ENCODE measurements at places on chromosomes 2 and 18.

DNA sequence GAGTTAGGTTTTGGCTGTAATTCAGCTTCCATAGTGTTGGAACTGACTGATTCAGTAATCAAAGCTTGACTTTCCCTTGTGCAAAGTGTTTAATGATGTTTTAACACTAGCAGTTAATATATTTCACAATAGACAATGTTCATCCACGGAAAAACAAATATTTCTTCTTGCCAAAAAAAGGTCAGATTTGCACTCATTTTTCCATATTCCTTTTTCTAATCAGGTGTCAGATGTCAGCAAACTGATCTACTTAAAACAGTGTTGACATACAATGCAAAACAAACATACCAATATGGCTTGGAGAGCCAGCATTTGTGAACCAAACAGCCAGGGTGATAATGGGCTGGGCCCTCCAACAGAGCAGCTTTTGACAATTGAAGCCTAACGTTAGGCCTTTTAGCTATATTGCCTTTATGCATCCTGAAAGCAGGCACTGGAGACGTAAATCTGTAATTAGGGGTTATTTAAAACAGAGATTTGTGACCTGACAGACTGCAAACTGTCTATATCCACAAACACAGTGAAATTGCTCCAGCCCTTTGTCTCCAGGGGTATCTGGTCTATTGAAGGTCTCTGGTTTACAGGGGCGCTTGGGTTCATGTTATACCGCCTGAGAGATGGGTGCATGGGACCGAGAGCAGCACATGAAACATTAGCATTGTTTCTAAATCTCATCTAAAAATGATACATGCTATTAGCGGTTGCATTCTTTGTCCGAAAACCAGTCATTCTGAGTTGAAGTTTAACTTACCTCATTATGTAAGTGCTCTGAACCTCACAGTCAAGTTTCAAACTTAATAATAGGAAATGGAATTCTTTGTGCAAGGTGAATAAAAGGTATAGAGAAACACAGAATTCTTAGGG lies 7.1 kb upstream of the CDCA7 start:
- no peak overlapping the region for H3K27ac ChIP-seq
- H3K4me1 ChIP-seq = no peaks in the 10 kb centered on the region
- no peak overlapping the region for H3K4me3 ChIP-seq
- peaks cover 27% of the 10 kb centered on the region for H3K27me3 ChIP-seq

- no peaks in the 10 kb centered on the region for H3K36me3 ChIP-seq
- H3K27me3 ChIP-seq = peaks cover 2% of the 10 kb centered on the region
- no peak overlapping the region for H3K4me3 ChIP-seq
Observed at GRCh38 chr2:161578998-161579397, 45.2 kb upstream of the SLC4A10 start.

DNA sequence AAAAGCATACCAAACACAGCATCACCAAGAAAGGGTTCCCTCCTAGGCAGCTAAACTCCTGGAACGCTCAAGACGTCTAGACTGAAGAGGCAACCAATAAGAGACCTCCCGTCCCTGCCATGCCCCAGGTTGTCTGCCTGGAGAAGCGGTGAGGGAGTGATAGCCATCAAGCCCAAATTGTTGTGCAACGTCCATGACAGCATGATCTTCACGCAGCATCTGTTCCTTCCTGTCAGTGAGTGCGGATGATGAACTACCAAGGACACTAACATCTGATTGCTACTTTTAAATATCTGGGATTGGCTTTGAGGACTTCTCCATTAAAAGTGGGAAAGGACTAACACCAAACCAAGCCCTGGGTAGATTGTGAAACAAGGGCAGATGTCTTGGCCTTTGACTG lies 149.7 kb downstream of the TXNL1 start:
- H3K4me1 ChIP-seq = no peaks in the 10 kb centered on the region
- H3K27me3 ChIP-seq = peaks cover 4% of the 10 kb centered on the region
- no peaks in the 10 kb centered on the region for H3K36me3 ChIP-seq

- no peak for DNase-seq
- H3K4me3 ChIP-seq = no peak overlapping the region
- H3K4me1 ChIP-seq = no peaks in the 10 kb centered on the region
- no peaks in the 10 kb centered on the region for H3K36me3 ChIP-seq
- no peak overlapping the region for H3K27ac ChIP-seq
Observed at GRCh38 chr18:66046032-66046602, 295.3 kb downstream of the CDH7 start.

DNA sequence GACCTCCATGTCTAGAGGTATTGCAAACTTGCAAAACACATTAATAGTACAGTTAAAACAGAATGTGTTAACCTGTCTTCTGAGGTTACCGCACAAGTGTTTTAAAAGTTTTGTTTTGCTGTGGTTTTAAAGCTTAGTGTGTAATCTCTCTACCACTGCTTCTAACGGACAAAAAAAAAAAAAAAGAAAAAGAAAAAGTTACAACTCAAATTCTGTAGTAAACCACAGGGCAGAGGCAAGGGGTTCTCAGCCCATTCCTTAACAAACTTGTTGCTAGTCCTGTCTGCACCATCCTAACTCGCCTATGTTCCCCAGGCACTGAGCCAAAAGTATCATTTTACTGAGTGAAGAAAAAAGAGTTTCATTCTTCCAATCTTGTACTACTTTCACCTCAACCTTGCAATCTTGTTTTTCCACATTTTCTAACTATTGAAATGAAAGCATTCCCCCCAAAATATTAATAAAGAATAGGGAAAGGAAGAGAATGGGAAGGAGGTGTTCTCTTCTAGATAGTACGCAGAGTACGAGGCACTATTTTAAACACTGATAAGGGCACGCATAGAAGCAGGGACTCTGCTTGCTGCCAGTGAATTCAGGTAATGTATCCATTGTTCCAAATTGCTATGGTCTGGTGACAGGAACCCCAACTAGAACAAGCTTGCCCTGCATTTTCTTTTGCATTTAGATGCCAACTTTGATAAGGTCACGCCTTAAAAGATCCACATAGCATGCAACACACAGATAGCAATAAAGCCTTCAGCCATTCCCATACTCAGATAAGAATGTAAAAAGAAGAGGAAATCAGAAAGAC lies 47.1 kb downstream of the IKZF2 start:
- no peaks in the 10 kb centered on the region for H3K27me3 ChIP-seq
- DNase-seq = no peak
- no peaks in the 10 kb centered on the region for H3K36me3 ChIP-seq
- peaks cover 34% of the 10 kb centered on the region for H3K4me1 ChIP-seq

GRCh38 chr2:176931588-176932563 lies 280.7 kb upstream of the HNRNPA3 start:
- peak overlapping the region; percentile 92 for H3K27ac ChIP-seq
- H3K36me3 ChIP-seq = no peaks in the 10 kb centered on the region
- peaks cover 6% of the 10 kb centered on the region for H3K27me3 ChIP-seq
- H3K4me1 ChIP-seq = peaks cover 28% of the 10 kb centered on the region
- no peak for DNase-seq

DNA sequence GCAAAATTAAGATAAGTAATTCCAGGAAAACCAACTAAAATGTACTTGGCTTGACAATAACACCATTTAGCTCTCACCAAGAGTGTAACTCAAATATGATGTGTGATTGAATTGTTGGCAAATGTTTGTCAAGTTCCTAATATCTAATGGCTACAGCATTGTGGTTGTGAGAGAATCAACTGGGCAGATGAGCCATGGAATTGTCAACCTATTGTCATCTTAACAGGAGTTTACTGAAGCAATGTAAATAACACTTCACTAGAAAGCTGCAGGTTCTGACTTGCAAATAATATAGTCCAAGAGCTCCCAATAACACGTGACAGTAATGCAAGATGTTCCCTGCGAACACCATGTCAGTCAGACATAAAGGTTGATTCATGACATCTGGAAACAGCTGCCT lies 495.2 kb upstream of the MEIS1 start:
- no peak overlapping the region for H3K4me3 ChIP-seq
- H3K4me1 ChIP-seq = no peaks in the 10 kb centered on the region
- H3K27ac ChIP-seq = no peak overlapping the region
- H3K36me3 ChIP-seq = no peaks in the 10 kb centered on the region
- no peaks in the 10 kb centered on the region for H3K27me3 ChIP-seq
- DNase-seq = no peak

DNA sequence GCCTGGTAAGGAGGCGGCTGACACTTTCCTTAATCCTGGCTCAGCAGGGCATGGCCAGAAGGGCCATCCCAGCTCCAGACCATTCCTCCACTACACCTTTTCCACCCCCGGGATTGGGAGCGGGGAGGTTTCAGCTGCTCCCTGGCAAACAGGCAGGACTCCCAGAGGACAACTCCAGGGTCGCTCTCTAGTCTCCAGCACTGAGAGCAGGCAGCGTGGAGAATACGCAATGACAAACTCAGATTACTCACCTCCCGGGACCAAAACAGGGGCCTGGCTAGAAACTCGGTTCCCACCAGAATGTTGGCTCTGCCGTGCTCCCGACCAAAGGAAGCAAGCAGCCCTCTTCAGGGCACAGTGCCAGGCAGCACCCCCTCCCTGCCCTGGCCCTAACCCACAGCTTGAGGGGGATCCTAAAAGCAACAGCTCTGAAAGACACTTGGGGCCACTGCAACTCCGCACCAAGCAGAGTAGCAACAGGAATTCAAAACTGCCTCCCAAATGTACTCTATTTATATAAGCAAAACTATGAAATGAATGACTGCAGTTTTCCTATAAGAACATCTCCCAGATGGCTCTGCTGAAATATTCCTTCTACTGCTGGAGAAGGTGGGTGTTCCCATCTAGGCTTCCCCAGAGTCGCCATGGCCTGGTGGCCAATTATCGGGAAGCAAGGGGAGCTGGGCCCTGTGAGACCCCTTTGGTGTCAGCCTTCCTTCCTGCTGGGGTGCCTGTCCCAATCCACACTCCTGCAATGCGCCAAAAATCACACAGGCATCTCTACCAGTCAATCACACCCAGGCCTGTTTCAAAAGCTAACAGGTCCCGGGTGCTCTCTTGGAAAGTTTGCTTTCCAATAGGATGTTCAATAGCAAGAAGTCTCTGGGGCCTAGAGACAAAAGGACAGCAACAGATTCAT lies 61.2 kb upstream of the POMC start:
- H3K27ac ChIP-seq = peak overlapping the region; percentile 20
- H3K4me1 ChIP-seq = peaks cover 26% of the 10 kb centered on the region
- H3K27me3 ChIP-seq = no peaks in the 10 kb centered on the region

DNA sequence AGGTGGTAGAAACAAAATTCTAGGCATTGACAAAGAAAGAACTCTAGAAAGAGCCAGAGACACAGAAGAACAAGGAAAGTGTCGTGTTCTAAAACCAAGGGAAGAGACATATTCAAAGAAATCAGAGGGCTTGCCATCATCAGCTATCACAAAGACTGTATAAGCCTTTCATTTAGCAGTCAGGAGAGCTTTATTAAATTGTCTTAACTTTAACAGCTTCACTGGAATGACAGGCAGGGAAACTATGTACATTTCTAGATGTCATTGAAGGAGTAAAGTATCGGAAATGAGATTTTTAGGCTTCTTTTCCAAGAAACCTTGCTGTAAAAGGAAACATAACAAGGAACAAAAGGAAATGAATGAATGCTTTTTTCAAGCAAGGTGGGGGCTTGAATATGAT lies 15.8 kb downstream of the KYNU start:
- H3K4me3 ChIP-seq = no peak overlapping the region
- no peaks in the 10 kb centered on the region for H3K27me3 ChIP-seq
- H3K4me1 ChIP-seq = no peaks in the 10 kb centered on the region

DNA sequence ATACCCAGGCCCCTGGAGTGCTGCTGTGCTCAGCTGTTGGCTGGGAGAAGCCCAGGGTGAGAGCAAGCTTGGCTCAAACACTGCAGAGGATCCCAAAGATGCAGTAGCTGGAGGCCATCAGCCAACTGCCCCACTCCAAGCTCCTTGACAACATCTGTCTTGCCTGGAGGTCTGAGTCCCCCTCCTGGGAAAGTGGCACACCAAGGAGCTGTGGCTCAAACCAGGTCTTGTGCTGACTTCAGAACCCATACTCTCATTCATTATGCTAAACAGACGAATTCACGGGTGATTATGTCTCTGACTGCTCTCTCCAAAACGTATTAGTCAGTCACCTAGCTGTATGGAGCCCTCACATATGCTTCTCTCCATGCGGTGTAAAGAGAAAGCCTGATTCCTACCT lies 206.1 kb downstream of the TTC32 start:
- no peak overlapping the region for H3K27ac ChIP-seq
- no peaks in the 10 kb centered on the region for H3K4me1 ChIP-seq
- H3K27me3 ChIP-seq = no peaks in the 10 kb centered on the region
- no peak overlapping the region for H3K4me3 ChIP-seq
- no peaks in the 10 kb centered on the region for H3K36me3 ChIP-seq

DNA sequence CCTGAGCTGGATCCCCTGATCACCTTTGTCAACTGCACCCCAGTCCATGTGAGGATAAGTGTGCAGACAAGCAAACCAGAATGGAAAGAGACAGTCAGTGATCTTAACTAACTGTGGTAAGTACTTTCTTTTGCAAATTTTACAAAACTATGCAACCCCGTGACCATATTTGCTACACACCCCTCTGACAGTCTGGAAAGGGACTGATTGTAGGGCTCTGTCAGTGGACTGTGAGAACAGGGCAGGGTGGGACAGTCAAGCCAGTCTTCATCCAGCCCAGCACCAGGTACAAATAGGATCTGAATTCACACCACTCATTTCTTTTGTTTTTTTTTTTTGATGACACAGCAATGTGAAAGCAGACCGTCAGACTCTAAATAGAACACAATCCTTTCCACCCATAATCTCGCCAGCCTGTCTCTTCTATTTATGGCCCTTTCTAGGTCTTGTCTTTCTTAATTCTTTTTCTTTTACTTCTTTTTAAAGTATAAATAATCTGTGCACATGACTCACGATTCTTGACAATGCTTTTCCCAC lies 165.6 kb downstream of the ARL6IP6 start:
- DNase-seq = no peak
- H3K4me1 ChIP-seq = no peaks in the 10 kb centered on the region
- peaks cover 2% of the 10 kb centered on the region for H3K27me3 ChIP-seq
- no peak overlapping the region for H3K27ac ChIP-seq

GRCh38 chr2:160558531-160558930 lies 64.9 kb upstream of the RBMS1 start:
- H3K4me3 ChIP-seq = no peak overlapping the region
- no peaks in the 10 kb centered on the region for H3K36me3 ChIP-seq
- H3K4me1 ChIP-seq = peaks cover 3% of the 10 kb centered on the region
- H3K27ac ChIP-seq = no peak overlapping the region
- no peak for DNase-seq

DNA sequence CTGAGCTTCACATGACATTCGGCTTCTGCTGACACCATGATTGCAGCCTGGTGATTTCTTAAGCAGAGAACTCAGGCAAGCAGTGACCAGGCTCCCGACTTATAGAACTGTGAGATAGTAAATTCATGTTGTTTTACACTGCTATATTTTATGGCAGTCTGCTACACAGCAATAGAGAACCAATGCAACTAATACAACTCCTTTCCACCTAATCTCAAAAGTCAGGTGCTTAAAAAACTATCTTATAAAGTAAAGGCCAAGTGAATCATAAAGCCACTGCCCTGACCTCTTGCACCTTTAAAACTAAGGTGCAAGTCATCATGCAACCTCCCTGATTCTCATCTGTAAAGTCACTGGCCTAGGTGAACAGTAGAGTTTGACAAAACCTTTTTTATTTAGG lies 95.3 kb upstream of the GLS start:
- H3K4me1 ChIP-seq = peaks cover 60% of the 10 kb centered on the region
- no peak overlapping the region for H3K4me3 ChIP-seq

- peaks cover 12% of the 10 kb centered on the region for H3K36me3 ChIP-seq
- no peaks in the 10 kb centered on the region for H3K27me3 ChIP-seq
- peak overlapping the region; percentile 66 for H3K4me3 ChIP-seq
- DNase-seq = peak; percentile 66
- H3K4me1 ChIP-seq = peaks cover 85% of the 10 kb centered on the region
Observed at GRCh38 chr18:13273800-13274199, 55.2 kb downstream of the LDLRAD4 start.

- H3K4me3 ChIP-seq = no peak overlapping the region
- H3K27ac ChIP-seq = no peak overlapping the region
- H3K27me3 ChIP-seq = peaks cover 6% of the 10 kb centered on the region
- H3K4me1 ChIP-seq = no peaks in the 10 kb centered on the region
- no peak for DNase-seq
Observed at GRCh38 chr2:234674781-234675201, 177.9 kb upstream of the ARL4C start.
